ENCODE measurements at places on chromosomes 12 and 14.

- DNase-seq, result no peak
Observed at GRCh38 chr12:117038919-117039318, 60.3 kb downstream of the TESC start.

- no peak for DNase-seq
Observed at GRCh38 chr12:59282999-59283398, 312.8 kb upstream of the SLC16A7 start.

DNA sequence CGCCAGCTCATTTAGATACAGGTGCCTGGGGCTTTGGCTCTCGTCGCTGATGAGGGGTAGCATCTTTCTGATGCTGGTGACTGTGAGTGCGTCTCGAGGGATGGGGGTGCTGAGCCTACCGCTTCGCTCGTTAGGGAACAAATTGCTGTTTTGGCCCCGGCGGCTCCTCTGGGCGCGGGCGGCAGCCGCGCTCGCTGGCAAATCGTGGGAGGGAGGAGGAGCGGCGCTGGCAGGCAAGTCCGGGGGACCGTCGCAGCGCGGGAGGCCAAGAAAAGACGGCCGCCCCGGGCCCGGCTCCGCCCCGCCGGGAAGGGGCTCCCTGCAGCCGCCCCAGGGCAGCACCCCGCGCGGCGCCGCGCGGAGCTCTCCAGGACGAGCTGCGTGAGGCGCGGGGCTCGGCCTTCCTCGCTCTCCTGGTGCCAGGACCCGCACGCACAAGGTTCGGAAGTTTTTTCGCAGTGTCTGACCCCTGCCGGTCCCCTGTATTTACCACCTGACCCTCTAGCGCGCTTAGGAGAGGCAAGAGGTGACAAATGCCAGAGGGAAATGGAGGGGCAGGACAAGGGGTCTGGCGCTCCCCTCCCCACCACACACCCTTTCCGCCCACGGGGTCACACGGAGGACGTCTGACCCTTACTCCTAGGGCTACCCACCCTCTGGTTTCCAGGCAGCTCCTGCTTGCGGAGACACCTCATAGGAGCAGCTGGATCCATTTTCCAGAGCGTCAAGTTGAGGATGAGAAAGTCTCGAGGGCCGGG, 899 bp upstream of the KCNH3 start:
- no peak for DNase-seq

GRCh38 chr14:38137005-38137404, 70.7 kb upstream of the SSTR1 start:
- no peak for DNase-seq

- no peak for DNase-seq
Observed at GRCh38 chr12:15278816-15279658, 43.3 kb upstream of the PTPRO start.

DNA sequence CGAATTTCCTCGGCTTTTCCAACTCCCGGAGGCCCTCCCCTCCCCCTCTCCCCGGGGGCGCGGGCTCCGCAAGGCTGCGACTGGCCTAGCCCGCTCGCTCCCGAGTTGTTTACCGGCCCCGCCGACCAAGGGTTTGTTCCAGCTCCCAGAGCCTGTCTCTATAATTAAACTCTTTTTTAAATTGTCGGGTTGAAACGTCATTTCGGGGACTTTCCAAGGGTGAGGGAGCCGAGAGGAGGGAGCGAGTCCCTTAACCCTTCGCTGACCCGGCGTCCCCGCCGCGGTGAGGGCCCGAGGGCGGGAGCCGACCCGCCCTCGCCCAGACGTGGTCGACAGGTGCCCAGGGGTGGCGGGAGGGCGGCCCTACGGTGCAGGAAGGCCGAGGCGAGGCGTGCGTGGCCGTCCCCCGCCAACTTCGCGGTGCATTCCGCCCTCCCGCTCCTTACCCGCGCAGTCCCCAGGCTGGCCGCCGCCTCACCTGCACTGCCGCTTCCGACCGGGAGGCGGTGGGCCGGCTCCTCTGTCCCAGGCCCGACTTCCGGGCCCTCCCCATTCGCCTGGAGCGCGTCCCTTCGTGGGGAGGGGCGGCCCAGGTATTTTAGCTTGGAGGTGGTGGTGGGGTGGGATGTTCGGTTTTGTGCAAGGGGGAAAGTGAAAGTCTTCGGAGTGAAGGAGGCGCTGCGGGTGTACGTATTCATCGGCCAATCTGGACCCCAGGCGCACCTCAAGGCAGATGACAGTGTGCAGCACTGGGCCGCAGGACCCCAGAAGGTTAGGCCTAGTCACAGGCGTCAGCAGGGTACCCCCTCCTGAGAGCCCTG, 2.9 kb upstream of the ZFP36L1 start:
- DNase-seq, result peak; percentile 76
